T1000 (cell line): ENCODE measurements at places on chromosomes 4 and X.

DNA sequence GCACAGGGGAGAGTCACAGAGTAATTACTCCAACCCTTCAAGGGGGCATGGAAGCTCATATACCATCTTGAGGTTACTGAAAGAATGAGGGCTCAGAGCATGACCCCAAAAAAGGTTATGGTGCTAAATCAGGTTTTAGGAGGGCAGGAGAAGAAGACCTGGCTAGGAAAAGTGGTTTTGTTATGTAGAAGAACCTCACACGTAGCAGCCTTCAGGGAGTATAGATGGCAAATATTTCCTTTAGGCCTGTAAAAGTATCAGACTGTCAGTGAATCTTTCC is 102.0 kb upstream of the PDE5A start:
- no peak for DNase-seq

DNA sequence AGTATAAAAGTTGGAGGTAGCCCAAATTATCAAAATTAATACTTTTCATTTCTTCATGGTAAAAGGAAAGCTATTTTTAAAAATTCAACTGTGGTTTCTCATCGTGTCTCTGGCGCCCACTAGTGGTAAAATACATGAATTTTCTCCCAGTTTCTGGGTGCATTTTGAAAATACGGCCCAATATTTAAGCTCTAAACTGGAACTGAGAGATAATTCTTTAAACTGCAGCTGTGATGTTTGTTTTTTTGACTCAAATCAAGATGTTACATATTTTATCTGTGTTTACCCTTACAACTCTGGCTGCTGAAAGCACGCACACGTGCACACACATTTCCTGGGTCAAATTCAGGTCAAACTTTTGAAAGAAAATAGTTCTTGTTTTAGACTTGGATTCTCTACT is 123.9 kb upstream of the ACSL4 start:
- DNase-seq = no peak

DNA sequence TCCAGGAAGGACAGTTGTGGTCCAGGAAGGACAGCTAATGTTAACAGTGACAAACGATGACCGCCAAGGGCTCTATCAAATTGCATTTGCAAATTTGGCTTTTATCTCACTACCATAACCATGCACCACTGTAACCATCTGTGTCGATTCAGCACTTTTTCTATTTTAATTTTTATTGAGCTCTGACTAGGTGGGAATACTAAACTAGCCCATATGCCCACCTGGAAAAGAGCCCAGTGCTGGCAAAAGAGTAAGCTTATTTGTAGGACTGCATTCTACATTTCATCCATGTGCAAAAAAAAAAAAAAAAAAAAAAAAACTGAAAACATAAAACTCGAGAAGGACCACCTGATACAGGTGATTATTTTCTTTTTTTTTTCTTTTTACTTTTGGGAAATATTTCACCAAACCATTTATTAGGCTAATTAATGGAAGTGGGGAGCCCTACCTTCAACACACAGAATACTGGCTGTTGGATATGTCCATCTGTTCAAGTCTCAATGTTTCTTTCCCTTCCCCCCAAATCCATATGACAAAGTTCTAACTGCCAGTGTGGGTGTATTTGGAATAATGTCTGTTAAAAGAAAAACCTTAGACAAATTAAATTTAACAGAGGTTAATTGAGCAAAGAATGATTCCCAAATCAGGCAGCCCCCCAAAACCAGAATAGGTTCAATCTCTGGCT is 99.5 kb upstream of the MXRA5 start:
- no peak for DNase-seq

DNA sequence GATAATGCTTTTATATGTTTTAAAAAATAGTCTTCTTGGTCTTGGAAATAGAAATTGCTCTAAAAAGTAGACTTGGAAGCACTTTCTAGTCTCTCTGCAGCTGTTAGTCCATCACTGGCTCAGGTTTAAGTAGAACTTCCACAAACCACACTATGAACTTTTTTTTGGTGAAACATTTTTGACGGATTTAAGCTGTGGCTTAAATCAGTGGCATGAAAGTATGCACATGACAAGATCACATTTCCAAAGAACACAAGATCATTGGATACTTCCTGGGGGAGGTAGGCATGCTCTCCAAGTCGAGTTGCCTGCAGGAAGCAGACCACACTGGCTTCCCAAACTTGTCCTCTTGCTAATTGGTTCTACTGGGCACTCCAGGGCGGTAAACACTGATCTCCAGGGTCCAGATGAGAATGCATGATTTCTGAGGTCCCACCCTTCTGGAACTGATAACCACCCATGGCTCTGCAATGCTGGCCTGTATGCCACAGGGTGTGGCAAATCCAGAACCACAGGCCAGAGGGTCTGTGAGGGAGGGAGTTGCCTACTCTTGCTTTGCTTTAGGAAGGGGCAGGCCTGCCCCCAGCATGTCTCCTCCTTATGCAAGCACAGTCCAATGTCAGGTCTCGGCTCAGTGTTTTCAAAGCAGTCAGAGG is 331.9 kb upstream of the SFRP2 start:
- no peak for DNase-seq

- DNase-seq = no peak
Observed at GRCh38 chrX:109839694-109840567, 106.9 kb upstream of the ACSL4 start.

DNA sequence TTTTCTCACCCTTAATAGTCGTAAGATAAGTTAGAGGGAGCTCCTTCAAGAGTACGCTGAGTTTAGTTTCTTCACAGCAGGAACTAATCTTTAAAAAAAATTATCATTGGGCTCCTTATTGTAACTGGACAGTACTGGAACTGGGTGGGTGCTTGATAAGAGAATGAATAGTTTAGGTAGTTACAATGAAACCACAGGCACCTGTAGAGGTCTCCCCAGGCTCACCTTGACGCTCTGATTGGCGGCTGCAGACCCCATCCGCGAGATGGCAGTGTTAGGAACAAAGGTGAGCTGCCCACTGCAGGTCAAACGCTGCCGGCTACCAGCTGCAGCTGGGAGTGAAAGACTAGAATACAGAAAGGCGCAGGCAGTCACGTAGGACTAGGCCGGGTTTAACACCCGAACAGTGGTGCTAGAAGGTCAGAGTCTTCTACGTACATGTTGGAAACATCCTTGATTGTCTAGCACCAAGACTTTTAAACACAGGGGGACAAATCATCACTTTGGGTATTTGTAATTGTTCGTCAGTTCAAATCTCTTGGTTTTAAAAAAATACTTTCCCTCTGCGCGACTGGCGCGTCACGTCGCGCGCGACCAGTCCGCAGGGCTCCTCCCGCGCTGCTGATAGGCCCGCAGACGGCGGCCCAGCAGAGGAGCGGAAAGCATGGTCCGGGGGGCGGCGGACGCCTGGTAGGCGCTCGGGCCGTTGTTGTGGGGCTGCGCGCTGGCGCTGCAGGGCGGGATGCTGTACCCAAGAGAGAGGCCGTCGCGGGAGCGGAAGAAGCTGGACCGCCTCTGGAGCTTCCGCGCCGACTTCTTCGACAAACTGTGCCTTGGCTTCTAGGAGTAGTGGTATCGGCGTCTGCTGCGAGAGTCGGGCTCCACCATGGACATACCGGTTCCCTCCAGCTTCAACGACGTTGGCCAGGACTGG is 45.6 kb downstream of the SMARCA5 start:
- peak; percentile 2 for DNase-seq

DNA sequence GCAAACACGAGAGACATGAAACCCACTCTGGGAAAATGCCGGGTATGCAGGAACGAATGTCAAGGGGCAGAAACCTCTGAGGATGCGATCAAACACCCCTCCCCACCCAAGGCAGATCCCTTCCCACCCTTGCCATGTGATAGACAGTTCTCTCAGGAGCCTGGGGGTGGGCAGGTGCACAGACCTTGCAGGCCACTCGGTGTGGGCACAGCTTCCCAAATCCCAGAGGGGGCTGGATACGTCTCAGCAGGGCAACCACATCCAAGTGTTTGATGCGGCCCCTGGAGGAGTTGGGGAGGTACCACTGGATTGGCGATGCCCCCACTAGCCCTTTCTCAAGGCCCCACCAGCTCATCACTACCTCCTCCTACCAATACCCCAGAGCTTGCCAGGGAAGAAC is 10.4 kb upstream of the SYP start:
- DNase-seq = no peak
